NCI-H1048 (cell line): ENCODE measurements at places on chromosomes 7 and 10.

DNA sequence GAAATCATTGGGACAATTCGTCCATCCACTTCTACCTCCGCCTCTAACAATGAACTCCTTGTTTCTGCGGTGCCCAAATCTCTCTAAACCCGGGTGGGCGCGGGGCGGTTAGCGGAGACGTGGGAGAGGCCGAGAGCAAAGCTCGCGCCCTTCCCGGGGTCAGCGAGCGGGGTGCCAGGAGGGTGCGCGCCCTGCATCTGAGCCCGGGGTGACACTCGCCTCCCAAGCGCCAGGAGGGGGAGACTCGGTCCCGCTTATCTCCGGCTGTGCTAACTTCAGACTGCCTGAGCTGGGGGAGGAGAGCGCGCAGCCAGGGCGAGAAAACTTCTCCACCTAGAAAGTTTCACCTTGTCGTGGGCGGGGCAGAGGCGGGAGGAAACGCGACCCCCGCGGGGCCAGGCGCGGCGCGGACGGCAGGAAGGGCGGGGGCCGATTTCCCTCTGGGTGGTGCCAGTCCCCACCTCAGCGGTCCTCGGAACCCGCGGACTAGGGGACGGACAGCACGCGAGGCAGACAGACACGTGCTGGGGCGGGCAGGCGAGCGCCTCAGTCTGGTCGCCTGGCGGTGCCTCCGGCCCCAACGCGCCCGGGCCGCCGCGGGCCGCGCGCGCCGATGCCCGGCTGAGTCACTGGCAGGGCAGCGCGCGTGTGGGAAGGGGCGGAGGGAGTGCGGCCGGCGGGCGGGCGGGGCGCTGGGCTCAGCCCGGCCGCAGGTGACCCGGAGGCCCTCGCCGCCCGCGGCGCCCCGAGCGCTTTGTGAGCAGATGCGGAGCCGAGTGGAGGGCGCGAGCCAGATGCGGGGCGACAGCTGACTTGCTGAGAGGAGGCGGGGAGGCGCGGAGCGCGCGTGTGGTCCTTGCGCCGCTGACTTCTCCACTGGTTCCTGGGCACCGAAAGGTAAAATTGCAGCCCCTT lies at the start of gene MET:
Gene MET, plus strand, starts transcription at position 516 of the 915 bp plus-strand sequence. CDS start 26,889 bp downstream, outside the sequence.
- DNase-seq = peak; percentile 38

DNA sequence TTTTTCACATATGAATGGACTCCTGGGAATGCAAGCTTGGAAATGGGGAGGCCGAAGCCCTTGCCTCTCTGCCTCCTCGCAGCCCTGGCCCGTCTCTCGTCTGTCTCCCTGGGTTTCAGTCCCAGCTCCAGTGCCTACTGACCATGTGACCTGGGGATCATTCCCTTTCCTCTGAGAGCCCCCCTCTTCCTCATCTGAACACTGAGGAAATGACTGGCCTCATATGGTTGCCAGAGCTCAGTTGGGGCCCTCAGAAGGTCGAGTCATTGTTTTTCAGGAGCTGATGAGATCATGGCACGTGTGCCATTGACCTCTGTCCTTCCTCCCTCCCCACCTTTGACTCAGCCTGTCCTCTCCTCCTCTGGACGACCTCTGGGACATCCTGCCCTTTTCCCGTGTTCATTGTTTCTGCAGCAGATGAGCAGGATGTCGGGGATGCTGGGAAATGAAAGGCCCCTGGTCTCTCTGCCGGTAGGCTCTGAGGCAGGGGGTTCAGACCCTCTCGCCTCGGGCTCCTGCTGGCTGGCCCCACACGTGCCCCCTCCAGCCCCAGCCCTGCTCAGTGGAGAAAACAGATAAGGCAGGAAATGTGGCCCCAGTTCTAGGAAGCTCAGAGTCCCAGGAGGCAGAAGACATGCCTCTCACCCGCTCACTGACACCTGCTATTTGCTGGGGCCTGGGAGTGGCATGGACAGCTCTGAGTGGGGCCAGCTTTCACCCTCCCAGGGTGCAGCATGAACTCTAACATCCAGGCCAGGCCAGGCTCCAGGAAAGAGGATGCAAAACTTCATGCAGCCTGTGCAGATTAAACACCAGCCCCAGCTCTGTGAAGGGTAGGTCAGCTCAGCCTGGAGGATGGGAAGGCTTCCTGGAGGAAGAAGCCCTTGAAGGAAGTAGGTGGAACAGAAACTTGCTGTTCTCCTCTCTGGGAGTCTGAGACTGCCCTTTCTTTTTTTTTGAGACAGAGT lies 8.3 kb upstream of the PPP1R35 start:
- no peak for DNase-seq

DNA sequence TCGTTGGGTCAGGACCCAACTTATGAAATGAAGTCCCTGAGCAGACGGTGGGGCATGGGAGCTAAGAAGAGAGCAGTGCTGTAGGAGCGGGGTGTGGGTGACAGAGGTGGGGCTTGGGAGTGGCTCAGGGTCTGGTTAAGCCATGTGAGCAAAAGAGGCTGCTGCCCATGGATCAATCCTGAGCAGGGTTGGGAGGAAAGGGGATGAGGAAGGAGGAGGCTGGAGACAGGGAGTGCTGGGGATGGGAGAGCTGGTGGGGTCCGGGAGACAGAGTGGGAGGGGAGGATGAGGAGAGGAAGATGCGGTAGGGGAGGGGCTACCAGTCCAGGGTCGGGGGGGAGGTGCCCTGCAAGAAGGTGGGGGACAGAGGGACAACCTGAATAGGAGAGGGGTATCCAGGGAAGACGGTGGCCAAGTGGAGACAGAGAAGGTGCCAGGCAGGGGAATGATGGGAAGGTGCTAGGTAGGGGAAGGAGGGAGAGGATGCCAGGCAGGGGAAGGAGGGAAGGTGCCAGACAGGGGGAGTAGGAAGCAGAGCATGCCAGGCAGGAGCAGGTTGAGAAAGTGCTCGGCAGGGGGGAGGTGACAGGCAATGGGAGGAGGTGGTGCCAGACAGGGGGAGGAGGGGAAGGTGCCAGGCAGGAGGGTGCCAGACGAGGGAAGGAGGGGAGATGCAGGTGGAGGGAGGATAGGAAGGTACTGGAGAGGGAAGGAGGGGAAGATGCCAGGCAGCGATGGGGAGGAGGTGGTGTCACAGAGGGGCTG lies 27.5 kb upstream of the SMARCD3 start:
- no peak for DNase-seq

GRCh38 chr7:47543714-47544113 lies 38.2 kb downstream of the TNS3 start:
- no peak for DNase-seq

GRCh38 chr7:45138433-45139267 lies 18.9 kb upstream of the RAMP3 start:
- no peak for DNase-seq

DNA sequence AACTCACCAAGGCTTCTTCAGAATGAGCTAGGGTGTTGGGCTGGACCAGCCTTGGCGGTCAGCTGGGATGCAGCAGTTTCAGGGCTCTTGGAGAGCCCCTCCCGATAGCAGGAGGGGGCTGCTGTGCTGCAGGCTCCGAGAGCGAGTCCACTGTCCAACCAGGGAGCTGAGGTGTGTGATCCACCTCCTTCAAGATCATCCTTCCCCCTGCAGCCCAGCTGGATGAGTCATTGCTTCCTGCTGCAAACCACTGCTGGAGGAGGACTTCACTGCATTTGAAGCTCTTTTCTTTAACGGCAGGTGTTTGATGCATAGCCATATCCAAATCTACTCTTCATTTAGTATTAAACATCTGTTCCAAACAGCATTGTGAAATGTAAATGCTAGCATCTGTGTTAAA lies 54.2 kb upstream of the EBF3 start:
- DNase-seq = no peak

- DNase-seq = no peak
Measured at GRCh38 chr10:129955601-129956285, 8.3 kb downstream of the EBF3 start.

- DNase-seq = no peak
Measured at GRCh38 chr7:66258409-66258808, 53.3 kb downstream of the TPST1 start.

GRCh38 chr10:77960829-77961329 lies 34.3 kb upstream of the DLG5 start:
- no peak for DNase-seq

DNA sequence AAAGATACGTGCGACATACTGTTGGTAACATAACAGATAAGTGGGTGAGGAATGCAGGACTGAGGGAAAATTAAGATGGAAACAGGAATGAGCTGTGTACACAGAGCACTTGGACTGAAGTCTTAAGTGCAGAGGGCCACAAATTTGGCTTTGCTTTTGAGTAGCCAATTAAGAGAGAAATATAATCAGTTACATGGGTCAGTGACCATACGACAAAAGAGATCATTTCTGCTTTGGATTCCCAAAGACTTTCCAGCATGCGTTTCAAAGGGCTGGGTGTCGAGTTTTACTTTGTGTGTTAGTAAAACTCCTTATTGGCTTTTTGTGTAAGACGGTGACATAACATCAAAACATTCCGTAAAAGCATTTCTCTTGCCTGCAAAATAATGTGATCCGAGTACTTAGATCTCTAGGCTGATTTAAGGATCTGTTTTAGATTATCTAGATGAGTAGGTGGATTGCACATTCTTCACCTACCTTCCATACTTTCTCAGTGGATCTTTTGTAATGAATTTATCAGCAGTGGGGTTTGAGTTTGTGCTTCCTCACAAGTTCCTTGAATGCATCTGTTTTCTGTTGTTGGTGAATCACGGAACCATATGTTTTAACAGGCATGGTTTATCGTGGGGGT lies 7.5 kb downstream of the RABGEF1 start:
- DNase-seq = no peak

- DNase-seq = no peak
Measured at GRCh38 chr10:117936566-117936965, 110.2 kb downstream of the RAB11FIP2 start.

- no peak for DNase-seq
Measured at GRCh38 chr10:7551950-7552716, 114.6 kb downstream of the ITIH5 start.

DNA sequence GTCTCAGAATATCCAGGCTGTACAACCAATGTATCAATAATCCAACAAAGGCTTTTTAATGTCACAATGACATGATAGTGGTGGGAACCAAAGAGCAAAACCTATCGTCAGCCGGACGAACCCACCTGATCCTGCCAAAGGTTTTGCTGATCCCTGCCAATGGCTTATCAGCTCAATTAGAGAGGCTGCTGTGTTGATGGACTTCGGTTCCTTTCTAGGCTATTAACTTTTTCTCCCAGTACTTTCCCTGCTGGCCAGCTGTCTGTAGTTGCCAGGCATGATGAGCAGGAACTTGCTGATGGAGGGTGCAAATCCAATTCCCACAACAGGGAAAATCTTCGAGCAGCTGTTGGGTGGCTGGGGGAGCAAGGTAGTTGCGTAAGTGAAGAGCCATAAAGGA lies 2.4 kb downstream of the LMOD2 start:
- DNase-seq = no peak

GRCh38 chr10:70323697-70324338 lies 40.0 kb upstream of the NPFFR1 start:
- no peak for DNase-seq

GRCh38 chr10:44689368-44689767 lies 221.8 kb upstream of the TMEM72 start:
- DNase-seq = no peak

GRCh38 chr10:29648983-29649268 lies 14.2 kb upstream of the SVIL start:
- DNase-seq = no peak

DNA sequence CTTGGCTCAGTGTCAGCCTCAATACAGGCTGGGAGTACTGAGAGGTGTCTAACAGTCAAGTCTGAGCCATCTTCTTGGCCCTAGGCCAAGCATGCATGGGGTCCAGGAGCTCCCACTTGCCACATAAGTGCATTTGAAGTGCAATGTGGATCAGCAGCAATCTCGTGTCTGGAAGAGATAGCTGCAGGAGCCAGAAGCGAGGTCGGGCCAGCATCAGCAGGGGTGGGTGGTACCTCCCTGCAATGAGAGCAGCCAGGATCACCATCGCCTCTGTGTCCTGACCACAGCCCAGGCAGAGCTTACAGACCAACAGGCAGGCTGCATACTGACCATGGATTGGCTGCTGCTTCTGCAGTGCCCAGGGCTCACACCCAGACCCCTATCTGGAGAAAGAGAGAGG lies 83.0 kb upstream of the CXCL12 start:
- DNase-seq = no peak

DNA sequence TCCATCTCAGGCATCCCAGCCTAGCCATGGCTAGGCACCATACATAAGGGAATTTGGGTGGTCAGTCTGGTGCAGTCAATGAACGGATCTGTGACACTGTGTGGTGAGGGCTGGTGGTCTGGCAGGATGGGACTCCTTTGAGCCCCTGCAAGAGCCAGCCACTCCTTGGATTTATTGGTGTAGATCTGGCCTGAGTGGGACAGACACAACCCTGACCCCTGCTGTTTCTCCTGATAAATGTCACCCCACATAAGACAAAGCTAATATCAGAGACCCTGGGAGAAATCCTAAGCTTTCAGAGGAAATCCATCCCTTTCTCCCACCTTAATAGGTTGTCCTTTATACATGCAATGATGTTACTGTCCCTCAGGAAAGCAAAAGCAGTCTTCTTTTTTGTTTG lies 2.3 kb downstream of the FBXO24 start:
- no peak for DNase-seq

- no peak for DNase-seq
Measured at GRCh38 chr7:106552645-106553445, 108.1 kb downstream of the CCDC71L start.

DNA sequence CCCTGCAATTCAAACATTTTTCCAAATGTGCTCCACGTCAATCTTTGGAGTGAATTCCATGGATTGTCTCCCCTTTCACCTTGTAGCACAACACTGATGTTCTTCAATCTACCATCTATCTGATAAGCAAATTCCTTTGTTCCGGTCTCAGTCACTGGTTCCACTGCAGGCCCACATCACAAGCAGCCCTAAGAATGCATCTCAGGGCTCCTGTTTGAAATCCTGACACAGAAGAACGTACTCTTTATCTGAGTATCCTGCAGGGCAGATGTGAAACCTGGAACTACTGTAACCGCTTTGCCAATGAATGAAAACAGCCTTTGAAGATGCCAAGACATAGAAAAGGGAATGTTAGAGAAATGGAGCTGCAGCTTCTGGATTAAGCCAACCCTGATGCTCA lies 62.9 kb upstream of the FAM133B start:
- no peak for DNase-seq

GRCh38 chr10:1475098-1475591 lies 262.2 kb downstream of the ADARB2 start:
- DNase-seq = no peak

DNA sequence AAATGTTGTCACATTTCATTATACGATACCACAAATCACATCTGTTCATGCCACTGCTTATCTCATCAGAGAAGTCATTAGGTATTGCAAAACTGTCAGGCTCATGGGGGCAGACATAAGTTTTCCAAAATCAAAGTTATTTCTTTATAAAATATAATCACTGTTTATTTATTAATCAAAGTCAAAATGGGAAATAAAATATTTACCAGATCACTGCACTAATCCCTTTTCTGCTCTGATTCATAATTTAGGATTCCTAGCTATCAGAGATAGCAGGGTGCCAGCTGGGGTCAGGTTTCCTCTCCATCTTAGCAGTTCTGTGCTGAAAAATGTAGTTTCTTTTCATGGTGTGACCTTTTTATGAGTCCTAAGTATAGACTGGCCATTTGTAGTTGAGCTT lies 117.7 kb upstream of the LANCL2 start:
- DNase-seq = no peak
